ENCODE measurements at places on chromosomes 7 and 10.

DNA sequence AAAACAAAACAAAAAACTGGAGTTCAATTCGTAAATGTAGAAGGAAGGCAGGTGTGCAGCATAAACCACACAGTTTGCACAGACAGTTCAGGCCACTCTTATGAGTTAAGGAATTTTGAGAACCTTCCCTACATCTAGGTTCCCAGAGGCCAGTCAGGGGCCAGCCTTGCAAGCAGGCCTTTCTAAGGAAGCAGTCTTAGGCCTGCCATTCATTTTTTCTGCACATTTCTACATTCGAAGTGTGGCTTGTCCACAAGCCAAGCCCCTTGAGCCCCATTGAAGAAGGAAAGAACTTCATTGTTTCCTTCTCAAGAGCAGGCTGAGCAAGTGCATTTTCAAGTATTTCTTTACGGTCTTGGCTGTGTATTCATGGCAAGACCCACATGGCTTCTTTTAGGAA is 11.4 kb upstream of the OSBPL3 start:
- DNase-seq = no peak

GRCh38 chr7:33109758-33110238 is 594 bp upstream of the RP9 start:
- no peak for DNase-seq

DNA sequence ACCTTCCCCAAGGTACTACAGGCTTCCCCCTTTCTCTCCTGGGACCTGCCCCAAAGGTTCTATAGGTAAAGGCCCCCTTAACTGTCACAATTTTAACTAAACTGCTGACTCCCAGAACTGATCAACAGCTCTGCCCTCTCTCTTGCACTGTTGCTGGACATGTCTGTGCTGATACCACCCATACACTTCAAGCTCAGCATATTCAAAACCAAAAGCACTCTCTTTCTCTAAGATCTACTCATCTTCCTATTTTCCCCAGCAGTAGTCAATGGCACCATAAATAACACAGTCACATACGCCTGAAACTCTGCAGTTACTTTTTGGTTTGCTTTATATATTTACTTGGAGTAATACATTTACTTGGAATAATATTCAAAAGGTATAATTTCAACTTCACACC is 12.3 kb downstream of the OSBPL3 start:
- DNase-seq = no peak

DNA sequence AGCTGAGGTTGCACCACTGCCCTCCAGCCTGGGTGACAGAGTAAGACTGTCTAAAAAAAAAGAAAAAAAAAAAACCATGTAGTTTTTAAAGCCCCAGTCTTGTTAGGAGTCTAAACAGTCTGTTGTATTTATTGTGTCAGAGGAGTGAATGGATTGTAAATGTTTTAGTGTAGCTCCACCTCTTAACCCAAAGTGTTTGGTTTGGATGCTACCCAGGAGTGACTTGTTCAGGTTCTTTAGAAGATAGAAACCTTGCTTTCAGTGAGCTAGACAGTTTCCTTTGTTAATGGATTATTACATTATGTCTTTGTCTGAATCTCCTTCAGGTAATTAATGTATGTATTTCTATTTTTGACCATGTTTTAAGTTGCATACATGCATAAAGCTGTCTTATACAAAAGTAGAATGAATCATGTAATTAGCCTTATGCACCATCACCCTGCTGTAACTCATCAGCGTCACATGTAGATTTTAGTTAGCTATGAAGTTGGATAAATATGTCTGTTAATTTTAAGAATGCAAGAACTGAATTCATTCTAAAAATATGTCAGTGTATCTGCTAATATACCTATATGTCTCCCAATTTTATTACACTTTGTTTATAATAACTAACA is 97.7 kb downstream of the TAF3 start:
- no peak for DNase-seq

GRCh38 chr7:154916381-154916780 is 86.5 kb downstream of the PAXIP1 start:
- no peak for DNase-seq

- DNase-seq = no peak
Observed at GRCh38 chr7:55288070-55288824, 76.9 kb upstream of the LANCL2 start.

DNA sequence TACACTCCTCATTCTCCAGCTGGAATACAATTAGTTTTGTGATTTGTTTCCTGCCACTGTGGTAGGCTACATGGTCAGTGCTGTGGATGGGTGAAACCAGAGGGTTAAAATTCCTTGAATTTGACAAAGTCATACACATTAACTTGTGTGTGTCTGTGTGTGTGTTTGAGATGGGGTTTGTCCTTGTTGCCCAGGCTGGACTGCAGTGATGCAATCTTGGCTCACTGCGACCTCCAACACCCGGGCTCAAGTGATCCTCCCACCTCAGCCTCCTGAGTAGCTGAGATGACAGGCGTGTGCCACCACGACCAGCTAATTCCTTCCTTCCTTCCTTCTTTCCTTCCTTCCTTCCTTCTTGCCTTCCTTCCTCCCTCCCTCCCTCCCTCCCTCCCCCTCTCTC is 24.8 kb upstream of the GIMAP8 start:
- no peak for DNase-seq

- DNase-seq = no peak
Observed at GRCh38 chr10:106438386-106438785, 726.1 kb downstream of the SORCS1 start.

GRCh38 chr10:119502209-119502608 is 40.3 kb downstream of the RGS10 start:
- peak; percentile 51 for DNase-seq

DNA sequence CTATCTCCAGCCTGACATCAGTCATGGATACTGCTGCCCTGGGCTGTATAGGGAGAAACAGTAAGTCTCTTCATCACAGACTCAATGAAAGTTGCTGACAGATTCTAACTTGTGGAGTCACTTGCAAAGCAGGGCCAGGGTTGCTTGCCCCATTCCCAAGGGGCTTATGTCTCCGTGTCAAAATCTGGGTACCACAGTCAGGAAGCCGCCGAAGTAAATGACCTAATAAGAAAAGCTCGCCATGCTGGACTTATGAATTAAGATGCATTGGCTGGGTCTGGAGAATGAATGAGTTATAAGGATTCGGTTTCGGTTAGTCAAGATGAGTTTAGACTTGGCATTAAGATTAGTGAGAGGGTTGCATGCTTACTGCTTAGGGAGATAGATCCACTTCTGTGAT is 10.8 kb upstream of the OR6V1 start:
- DNase-seq = no peak

DNA sequence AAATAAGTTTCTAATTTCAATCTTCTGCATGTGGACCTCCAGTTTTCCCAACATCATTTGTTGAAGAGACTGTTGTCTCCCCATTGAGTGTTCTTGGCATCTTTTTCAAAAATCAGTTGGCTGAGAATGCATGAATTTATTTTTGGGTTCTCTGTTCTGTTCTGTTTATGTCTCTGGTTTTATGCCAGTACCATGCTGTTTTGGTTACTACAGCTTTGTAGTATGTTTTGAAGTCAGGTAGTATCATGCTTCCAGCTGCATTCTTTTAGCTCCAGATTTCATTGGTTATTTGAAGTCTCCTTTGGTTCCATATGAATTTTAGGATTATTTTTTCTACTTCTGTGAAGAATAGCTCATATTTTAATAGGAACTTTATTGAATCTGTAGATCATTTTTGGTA is 21.2 kb upstream of the SFTPD start:
- DNase-seq = no peak

DNA sequence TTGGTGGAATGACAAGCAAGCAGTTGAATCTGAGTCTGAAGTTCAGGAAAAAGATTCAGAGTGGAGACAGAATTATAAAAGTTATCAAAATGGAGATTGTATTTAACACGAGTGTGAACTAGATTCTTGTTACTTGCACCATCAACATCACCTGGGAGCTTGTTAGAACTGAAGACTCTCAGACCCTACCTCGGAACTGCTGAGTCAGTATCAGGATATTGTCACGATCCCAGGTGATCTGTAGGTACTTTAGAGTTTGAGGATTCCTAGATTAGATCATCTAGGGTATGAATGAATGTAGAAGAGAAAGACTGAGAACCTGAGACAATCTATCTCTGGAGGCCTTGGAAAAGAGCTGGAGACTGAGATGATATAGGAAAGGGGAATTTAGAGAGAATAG is 194.1 kb downstream of the CTTNBP2 start:
- no peak for DNase-seq

DNA sequence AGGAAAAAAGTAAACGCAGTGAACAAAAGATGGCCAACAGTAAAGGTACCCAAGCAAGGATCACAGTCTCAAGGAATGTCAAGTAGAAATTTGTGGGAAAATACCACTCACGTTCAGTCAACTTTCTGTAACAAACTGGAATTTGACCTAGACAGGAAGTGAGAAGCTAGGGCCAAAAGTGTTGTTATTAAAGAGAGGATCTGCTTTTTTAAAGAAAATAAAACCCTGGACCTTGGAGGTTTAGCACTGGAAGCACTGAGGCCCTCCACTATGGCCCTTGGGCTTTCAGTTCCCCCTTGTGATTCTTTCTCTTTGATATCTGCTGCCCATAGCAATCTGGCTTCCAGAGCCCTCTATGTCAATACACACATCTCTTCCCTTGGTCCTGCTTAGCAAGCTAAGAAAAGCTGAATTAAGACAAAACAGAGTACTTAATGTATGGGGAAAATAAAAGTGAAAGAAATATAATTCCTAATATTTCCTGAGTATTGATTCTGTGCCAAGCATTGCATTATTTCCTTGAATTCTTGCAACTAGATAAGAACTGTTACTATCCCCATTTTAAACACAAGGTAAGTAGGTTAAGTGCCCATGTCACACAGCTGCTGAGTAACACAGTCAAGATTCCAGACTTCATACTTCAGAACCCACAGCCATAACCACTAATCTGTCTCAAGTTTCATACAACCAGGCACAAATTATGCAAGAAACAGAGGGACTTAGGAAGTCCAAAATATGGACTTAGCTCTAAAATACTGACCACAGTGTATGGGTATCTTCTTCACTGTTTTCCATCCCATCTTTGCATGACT is 2.6 kb upstream of the ZNF438 start:
- DNase-seq = no peak

- DNase-seq = no peak
Observed at GRCh38 chr10:97494151-97494550, 4.1 kb downstream of the MMS19 start.

GRCh38 chr10:21689881-21690280 is 155.8 kb downstream of the MLLT10 start:
- DNase-seq = no peak

DNA sequence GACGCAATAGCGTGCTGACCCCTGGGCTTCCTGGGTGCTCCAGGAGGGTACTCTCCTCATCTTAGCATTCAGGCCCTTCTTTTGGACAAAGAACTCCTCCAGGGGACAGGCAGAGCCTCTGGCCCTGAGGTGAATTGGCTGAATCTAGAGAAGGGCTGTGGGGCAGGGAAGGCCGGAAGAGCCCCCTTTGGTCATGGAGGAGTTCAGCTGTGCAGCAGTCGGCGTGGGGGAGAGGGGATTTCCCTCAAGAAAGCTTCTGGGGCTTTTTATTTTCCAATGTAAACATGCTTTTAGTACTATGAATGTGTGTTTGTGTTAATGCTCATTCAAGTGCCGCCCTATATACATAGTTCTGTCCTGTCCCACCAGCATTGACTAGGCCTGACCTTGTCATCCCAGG is 38.8 kb downstream of the FIGNL1 start:
- no peak for DNase-seq

- DNase-seq = no peak
Observed at GRCh38 chr10:12235796-12236195, 39.8 kb downstream of the CDC123 start.

DNA sequence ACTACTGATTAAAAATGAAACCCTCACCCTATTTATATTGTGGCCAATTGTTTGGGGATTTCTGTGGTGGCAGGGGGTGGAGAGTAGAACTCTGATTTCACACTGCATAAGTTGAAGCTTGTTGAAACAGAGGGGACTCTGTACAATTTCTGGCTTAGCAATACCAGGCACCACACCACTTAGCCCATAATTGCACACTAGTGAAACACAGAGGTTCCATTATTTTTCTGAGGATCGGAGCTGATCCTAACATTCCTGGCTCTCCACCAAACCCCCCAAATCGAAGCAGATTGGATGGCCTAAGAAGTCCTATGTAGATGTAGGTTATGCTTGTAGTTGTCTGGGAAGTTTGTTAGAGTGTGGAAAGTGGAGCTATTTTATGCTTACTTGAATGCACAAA is 47.0 kb downstream of the PTN start:
- DNase-seq = no peak

DNA sequence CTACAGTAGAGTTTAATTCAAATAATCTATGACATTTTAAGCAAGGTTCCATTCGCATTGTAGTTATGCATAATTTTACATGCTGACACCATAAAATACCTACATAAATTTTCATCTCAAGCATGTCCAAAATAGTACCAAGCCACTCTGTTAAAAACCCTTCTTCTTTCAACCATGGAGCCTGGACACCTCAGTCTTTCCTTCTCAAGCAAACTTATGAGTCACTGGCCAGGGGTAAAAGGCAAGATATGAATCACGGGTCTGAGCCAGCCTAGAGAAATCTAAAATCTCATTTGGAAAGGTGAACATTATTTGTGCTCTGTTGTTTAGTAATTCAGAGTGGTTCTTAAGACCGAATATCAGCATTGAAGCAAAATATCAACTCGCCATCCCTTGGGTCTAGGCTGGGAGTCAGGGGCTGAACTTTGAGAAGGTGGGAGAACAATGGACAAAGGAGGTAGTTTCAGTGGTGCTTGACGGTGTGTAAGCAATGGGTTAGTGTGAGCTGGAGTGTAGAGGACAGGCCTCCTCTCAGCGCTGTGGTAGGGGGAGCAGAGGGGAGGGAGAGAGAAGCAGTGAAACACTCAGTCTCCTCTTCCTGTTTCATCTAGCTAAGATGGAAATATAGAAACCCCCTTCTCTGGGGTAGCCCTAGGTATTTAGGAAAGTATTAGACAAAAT is 19.1 kb upstream of the GPAM start:
- no peak for DNase-seq

- DNase-seq = no peak
Observed at GRCh38 chr7:83708531-83708930, 59.6 kb upstream of the SEMA3E start.

- DNase-seq = no peak
Observed at GRCh38 chr10:111146025-111146640, 69.3 kb downstream of the ADRA2A start.

GRCh38 chr7:134639061-134639460 is 7.6 kb upstream of the BPGM start:
- DNase-seq = no peak

- no peak for DNase-seq
Observed at GRCh38 chr7:44629829-44630522, 23.5 kb downstream of the OGDH start.

DNA sequence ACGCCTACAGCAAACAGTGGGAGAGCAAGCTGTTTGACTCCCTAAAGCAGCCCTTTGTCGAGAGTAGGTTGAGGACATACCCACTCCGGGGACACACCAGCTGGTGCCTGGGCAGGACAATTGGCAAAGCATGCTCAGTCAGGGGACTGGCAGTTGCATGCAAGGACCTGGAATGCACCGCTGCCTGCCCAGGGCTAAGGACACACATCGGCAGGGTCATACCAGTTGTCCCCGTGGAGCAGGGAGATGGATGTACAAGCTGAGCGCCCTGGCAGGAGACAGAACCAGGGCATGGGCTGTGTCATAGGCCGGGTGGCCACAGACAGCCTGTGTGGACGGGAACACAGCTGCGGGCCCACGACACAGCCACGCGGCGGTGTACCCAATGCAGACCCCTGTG is 18.3 kb upstream of the ELN start:
- DNase-seq = no peak

- peak; percentile 35 for DNase-seq
Observed at GRCh38 chr10:128568990-128569945, 443.0 kb upstream of the MKI67 start.

- peak; percentile 23 for DNase-seq
Observed at GRCh38 chr10:92756201-92757065, 66.7 kb downstream of the HHEX start.

- DNase-seq = no peak
Observed at GRCh38 chr7:134948246-134948645, 38.1 kb upstream of the AGBL3 start.
